Activated CD8-positive, alpha-beta T cell treated with anti-CD3 and anti-CD28 coated beads for 36 hours (primary cell): ENCODE measurements at places on chromosomes 4 and X.

- peak; percentile 23 for DNase-seq
These were observed 44.2 kb upstream of the RHOH start for GRCh38 chr4:40152637-40153036.

GRCh38 chr4:169968999-169969398 is 57.2 kb downstream of the MFAP3L start:
- no peak for DNase-seq

- peak; percentile 45 for DNase-seq
These were observed 19.7 kb upstream of the BBS12 start for GRCh38 chr4:122712782-122713181.

GRCh38 chrX:80879916-80880315 is 70.2 kb upstream of the BRWD3 start:
- no peak for DNase-seq

DNA sequence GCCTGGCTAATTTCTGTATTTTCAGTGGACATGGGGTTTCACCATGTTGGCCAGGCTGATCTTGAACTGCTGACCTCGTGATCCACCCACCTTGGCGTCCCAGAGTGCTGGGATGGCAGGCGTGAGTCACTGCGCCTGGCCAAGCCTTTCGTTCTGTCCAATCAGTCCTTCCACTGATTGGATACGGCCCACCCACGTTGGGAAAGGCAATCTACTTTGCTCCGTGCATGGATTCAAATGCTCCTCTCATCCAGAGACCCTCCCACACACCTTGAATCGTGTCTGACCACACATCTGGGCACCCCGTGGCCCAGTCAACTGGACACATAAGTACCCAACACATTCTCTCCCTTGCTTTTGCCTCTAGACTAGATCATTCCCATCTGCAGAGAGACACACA is 74.9 kb downstream of the CRLF2 start:
- DNase-seq: no peak

- DNase-seq: no peak
These were observed 94.4 kb downstream of the NHSL2 start for GRCh38 chrX:72005046-72005445.

GRCh38 chrX:95703696-95704095 is 980.9 kb upstream of the DIAPH2 start:
- no peak for DNase-seq

GRCh38 chr4:53686521-53686920 is 95.2 kb upstream of the LNX1 start:
- DNase-seq: no peak

DNA sequence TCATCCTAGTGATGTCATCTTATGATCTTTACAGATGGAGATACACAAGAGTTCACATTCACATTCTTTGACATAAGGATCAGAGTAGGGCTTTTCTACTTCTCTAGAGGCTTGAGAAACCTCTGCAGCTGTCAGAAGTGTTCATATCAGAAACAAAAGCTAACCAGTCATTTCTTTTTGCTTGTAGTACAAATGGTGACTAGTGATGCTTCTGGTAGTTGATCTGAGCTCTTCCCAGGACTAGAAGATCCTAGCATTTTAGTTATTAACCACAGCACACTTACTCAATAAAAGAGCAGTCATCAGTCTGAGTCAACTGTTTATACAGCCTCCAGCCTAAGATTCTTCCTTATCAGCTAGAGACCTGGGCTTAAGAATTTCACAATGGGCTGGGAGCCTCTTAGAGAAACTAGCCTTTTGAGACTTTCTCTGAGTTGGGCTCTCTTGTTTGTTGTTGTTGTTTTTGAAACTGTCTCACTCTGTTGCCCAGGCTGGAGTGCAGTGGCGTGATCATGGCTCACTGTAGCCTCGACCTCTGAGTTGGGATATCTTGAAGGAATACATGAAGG is 84.1 kb downstream of the TMEM164 start:
- no peak for DNase-seq

GRCh38 chr4:110865611-110866259 is 242.9 kb upstream of the PITX2 start:
- DNase-seq: no peak
